ENCODE measurements at places on chromosomes 3 and 15.

- no peak for DNase-seq
These were observed 270.3 kb downstream of the RYR3 start for GRCh38 chr15:33581032-33581431.

GRCh38 chr3:58293516-58293915, 12.5 kb upstream of the RPP14 start:
- DNase-seq, result no peak

DNA sequence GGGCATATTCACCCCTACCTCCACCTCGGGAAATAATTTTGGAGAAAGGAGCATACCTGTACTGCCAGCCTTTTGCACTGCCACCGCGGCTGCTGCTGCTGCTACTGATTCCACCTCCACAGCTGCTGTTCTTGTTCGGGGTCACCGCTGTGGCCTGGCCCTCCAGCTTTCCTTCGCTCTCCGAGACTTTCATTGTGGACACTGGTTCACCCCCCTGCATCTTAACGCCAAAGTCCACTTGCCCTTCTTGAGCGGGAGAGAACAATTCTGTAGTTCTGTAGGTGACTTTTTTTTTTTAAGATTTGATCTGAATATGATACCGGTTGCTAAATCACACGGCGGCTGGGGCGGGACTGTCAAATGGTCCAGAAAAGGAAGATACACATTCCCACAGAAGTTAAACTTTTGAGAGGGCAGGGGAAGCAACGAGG, 701 bp downstream of the OSBPL11 start:
- DNase-seq, result peak; percentile 53

- DNase-seq, result no peak
These were observed 3.9 kb downstream of the FBXO45 start for GRCh38 chr3:196572389-196572788.

DNA sequence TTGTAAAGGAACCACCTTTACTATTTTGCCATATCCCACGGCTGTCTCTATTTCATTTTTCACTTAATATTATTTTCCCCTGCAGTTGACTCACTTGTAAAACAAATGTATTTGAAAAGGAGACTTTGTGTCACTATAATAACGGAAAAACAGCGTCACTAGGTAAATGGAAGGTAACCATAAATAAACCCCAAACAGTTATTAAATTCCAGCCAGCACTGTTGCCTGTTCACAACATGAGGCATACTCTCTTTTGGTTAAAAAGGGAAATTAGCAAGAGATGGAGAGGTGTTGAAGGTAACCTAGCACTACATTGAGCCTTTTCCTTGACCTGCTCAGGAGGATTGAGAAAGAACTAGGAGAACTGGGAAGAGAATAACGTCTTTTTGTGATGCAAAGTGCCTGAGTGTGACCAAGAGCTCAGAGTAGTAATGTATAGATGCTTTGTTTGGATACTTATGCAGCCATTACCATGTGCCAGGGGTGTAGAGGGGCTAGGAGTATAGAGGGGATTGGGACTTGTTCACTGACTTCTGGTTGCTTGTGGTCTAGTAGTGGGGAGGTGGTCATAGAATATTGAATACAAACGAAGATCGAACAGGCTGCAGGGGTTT, 19.6 kb downstream of the FLNB start:
- DNase-seq, result no peak

DNA sequence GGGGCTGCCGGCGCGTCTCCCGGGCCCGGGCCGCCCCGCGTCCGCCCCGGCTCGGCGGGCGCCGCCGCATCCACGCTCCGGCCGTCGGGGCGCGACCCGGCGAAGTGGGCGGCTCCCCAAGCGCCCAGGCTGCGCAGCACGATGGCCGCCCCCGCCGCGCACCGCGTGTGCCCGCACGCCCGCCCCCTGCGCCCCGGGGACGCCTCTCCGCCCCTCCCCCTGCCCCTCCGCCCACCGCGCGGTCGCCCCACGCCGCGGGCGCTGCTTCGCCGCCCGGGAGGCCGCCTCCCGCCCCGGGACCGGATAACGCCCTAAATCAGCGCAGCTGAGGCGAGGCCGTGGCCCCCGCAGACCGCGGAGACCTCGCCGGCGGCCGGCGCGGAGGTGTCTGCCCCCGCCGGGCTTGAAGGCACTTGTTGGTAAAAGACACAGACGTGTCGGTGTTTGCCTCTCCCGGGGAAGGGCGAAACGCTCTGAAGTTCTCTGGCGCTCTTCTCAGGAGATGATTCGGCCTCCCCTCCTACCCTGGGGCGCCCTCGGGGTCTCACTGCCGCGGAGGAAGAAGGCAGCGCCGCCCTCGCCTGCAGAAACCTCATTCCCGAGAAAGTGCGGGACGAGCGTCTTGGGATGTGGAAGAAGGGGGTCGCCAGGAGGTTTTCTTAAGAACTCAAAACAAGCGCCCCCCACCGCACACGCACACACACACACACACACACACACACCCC, at the start of gene BNC1:
TSS of gene BNC1 (minus strand) at position 106 of the 725 bp plus-strand sequence. CDS start at position 70, 36 bp downstream.
- peak; percentile 67 for DNase-seq

- no peak for DNase-seq
These were observed 121.7 kb upstream of the GADL1 start for GRCh38 chr3:31016196-31016595.

DNA sequence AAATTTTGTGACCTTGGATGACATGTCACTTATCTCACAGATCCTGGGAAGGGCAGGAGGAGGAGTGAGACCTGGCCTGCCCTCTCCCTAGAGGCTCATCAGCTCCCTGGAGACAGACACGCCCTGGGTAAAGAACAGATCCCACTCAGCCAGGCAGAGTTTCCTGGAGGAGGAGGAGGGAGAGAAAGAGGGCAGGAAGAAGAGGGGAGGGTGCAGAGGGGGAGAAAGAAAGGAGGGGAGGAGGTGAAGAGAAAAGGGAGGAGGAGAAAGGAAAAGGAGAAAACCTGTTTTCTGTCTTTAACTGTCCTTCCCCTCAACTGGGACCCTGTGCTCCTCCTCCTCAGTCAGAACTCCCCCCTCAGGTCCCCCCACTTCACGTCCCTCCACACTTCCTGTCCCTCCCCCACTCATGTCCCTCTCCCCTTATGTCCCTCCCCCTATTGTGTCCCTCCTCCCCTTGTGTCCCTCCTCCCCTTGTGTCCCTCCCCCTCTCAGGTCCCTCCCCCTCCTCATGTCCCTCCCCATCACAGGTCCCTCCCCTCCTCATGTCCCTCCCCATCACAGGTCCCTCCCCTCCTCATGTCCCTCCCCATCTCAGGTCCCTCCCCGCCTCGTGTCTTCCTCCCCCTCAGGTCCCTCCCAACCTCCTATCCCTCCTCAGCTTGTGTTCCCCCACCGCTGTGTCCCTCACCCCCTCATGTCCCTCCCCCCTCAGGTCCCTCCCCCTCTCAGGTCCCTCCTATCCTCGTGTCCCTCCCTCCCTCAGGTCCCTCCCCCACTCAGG, 52.3 kb upstream of the CGNL1 start:
- peak; percentile 57 for DNase-seq

GRCh38 chr3:141401573-141402475, 33.5 kb downstream of the ZBTB38 start:
- DNase-seq, result peak; percentile 73

GRCh38 chr3:102158080-102158740, 276.6 kb upstream of the ZPLD1 start:
- no peak for DNase-seq

DNA sequence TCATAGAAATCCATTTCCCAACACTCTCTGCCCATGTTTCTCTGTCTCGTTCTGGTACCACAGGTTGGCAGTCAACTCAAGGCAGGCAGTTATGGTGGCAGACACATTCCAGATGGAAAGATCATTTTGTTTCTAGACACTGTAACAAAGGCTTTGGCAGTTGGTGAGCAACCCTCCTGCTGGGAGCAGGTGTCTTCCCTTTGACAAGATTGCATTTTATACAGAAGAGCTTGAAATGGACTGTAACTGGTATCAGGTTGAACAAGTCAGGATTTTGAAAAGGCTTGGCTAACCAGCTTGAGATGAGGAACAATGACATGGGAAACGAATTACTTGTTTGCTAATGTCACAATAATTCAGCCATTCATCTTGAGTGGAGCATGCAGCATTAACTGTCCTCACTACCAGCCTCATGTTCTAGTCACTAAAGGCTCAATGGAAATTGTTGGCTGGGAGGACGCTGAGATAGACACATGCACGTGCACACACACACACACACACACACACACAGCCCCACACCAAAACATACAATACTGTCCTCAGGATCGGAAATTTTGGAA, 170.0 kb downstream of the SEMA6D start:
- DNase-seq, result peak; percentile 33
